Glomerular endothelial cell (primary cell): ENCODE measurements at places on chromosomes 12 and 14. TPM values are rescaled to one million over a fixed set of nuclear protein-coding genes. Genes with fewer than 3 reads are reported as not detected.

Gene PLEKHD1
- total RNA-seq: 0.18 TPM in 1 of 2 replicates, not detected in the other

GRCh38 chr12:119659289-119659897 is 8.5 kb upstream of the PRKAB1 start:
- DNase-seq: no peak

Gene PGF
- total RNA-seq: 373 and 529 TPM in 2 replicates

DNA sequence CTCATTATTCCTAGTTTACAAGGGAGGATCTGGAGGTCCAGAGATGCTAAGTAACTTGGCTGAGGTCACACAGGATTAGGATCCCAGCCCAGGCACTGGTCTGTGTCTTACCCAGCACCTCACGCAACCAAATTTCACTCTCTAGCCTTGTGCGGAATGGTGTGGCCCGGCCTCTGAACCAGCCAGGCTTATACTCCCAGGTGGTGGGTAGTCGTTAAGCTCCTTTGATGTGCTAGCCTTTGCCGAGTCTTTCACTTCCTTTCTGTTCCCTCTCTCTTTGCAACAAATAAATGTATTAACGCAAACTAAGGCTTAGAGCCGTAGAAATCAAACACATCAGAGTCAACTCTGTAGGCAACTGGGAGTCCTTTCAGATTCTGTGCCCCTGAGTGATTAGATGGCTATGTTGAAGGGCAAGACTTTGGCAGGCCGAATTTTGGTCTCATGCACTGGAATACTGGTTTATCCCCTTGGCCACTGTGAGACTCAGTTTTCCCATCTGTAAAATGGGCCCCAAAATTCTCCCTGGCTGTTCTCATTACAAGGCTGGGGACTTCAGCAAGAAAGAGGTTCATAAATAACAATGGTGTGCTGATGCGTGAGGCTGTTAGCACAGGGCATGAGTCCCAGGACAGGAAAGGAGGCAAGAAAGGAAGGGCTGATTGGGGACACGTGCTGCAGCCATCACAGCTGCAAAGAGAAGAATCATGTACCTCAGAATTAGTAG is 126.3 kb downstream of the AACS start:
- no peak for DNase-seq

DNA sequence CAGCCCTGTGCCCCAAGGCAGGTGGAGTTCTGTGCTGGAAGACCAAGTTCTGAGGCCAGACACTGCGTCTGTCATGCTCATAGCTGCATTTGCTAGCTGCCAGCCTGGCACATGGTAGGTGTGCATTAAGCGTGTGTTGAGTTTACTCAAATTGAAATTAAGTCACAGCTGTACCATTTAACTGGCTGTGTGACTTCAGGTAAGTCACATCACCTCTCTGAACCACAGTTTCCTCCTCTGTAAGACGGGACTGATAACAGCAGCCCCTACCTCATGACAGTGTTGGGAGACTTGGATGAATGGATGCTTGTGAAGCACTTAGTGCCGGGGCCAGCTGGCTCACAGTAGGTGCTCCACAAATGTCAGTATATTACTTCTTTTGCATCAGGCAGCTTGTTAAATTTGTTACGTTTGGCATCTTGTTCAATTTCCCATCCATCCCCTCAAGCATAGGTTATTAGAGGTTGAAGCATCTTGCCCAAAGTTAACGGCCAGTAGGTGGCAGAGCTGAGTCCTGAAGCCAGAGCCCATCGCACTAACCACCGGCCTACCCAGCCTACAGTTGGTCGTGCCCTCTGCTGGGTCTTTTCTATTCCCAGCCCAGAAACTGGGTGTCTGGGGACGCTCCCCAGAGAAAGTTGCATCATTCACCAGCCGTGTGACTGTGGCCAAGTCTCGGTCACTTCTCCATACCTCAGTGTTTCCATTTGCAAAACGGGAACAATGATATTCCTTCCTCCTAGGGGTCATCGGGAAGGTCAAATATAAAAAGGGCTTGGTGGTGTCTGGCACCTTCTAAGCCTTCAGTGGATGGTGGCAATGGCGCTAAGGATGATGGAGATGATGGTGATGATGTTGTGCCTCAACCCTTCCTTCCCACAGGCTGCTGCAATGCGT is 4.5 kb downstream of the DAO start:
- DNase-seq: no peak

DNA sequence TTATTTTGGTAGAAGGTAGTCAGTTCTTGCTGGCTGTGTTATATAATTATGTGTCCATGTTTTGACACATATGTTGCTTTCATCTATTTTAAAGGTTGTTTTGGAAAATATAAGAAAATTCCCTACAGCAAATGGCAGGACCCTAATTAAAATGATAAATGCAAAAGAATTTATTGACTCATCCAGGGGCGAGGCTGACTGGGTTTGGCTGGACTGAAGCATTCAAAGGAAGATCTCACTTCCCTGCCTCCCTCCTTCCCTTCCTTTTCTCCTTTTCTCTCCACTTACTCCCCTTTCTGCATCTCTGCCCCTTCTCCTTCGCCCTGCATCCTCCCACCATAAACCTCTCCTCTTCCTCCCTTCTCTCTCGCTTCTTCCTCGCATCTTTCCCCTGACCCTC is 129.6 kb downstream of the SNAPC1 start:
- no peak for DNase-seq

Gene LRP1
- total RNA-seq: 12.4 and 21.4 TPM in 2 replicates

Gene MYO1H
- not detected in 2 replicates for total RNA-seq

- no peak for DNase-seq
Observed at GRCh38 chr14:102571043-102571442, 21.4 kb upstream of the RCOR1 start.
